ENCODE measurements at places on chromosomes 11 and 22.

DNA sequence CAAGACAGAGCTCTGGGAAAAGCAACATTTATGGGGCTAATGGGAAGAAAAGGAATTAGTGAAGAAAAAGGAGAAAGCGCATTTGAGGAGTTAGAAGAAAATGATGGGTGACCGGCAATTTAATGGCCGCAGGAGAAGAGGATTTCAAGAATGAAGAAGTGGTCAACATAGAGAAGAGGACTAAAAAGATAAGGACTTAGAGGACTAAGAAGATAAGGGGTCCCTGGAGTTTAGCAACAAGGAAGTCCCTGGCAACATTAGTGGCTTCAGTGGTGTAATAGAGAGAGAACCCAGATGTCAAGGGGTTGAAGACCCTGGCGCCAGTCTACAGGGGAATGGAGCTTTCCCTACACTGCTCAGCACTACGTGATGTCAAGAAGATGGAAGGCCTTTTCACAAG lies 32.3 kb downstream of the WEE1 start:
- no peak for DNase-seq

GRCh38 chr11:130118165-130118564 lies 41.4 kb upstream of the ST14 start:
- no peak for DNase-seq

GRCh38 chr22:42967933-42968332 lies 47.0 kb downstream of the PACSIN2 start:
- DNase-seq: no peak

DNA sequence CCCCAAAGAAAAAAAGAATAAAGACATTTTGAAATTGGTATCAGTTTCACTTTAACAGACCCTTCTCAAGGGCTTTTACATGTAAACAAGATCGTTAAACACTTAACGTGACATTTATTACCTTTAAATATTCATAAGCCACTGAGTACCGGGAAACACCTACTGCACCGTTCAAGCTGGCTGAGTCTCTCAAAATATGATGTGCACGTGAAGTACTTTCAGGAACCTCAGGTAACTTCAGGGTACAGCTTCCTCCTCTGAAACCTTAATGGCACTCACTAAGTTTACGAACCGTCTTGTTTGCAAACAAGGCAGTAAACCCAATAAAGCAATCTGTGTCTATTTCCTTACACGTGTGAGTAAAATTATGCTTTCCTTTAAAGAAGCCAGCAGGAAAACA lies 105.5 kb upstream of the TENM4 start:
- DNase-seq: no peak

GRCh38 chr11:8234425-8234821 lies 29.3 kb downstream of the LMO1 start:
- no peak for DNase-seq

DNA sequence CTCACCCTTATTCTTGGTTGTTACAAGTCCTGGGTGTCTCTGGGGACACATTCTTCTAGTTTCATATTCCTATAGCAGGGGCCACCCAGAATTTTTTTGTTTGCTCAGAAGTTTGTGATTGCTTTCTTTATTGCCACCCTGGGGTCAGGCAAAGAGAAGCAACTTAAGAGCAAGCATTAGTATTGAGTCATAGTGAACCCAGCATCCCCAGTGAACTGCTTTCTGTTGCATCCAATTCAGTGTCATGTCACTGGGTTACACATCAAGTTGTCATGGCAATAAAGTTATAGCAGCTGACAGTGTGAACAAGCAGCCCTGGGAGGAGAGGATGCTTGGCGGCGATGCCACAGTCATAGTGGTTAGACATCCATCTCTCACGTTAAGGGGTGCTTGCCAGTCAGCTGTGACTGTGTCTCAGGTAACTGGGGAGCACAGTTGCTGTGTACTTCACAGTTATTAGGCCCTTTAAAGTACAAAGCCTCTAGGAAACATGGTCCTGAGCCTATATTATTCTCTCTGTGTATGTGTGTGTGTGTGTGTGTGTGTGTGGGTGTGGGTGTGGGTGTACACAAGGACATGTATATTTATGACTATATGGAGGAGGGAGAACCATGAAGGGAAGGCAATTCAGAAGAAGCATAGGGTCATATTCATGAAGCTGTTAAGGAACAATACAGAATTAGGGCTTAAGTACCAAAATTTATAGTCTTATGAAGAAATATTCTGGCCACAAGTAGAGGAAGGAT lies 52.5 kb downstream of the TRIM44 start:
- DNase-seq: no peak

DNA sequence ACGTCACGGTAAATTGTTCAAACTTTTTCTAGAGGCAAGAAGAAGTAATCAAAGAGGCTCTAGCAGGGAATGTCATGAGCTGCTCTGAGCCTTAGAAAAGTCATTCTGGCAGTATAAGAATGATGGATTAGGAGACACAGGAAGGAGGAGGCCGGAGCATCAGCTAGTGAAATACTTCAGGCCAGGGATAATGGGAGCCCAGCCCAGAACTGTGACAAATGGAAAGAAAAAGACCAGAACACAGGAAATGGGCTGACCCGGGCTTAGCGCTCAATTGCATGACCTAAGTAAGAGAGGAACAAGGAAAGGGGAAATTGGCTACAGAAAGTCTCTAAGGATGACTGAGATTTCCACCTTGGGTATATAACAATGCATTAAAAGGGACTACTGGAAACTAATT lies 108.6 kb downstream of the LARGE1 start:
- DNase-seq: no peak

DNA sequence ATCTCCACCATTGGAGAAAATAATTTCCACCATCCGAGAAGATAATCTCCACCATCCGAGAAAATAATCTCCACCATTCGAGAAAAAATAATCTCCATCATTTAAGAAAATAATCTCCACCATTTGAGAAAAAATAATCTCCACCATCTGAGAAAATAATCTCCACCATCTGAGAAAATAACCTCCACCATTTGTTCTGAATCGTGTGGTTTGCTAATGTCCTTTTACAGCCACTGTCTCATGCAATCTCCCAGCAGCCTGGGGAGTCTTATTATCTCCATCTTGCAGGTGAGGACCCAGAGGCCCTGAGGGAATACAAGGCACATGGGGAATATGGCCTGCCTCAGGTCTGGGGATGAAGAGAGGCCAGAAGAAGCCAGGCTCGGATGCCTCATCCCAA lies 54.1 kb upstream of the TCF20 start:
- no peak for DNase-seq

GRCh38 chr22:50192436-50193204 lies 6.9 kb downstream of the TRABD start:
- DNase-seq: no peak

- DNase-seq: no peak
These were observed 20.6 kb upstream of the EIF3M start for GRCh38 chr11:32562839-32563599.

DNA sequence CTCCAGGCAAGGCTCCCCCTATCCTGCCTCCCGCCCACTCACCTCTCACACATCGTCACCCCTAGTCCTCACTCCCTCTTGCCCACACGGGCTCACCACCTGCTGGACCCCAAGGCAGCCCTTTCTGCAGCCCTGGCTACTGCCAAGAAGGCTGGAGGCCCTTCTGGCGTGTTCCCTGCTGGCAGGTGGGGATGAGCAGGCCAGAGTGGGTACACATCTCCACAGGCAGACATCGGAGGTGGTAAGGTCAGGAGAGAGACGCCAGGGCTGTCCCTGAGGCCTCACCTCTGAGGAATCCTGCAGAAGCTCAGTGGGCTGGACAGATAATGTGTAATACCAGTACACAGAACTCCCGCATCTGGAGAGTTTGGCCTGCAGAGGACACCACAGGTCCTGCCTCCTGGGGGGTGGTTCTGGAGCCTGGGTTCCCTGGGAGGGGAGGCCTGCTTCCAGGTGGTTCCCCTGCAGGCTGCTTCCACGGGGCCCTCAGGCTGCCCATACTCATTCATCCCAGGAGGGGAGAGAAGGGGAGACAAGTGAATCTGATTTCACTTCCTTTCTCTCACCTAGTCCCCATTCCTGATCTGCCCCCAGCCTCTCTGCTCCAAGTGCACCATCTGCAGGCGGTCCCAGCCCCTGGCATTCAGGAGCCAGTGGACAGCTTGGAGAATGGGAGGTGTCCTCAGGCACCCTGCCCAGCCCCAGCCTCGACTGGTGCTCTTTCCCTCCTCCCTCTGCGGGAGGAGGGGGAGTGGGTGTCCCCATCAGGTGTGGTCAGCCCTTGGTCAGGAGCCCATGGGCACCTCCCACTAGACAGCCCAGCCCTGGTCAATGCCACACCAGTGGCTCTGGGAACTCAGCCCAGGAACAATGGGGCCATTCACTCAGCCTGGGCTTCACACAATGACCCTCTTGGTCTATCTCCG lies 6.1 kb upstream of the CHST1 start:
- DNase-seq: no peak

GRCh38 chr22:41898645-41899044 lies 16.2 kb downstream of the SHISA8 start:
- DNase-seq: no peak

- no peak for DNase-seq
These were observed 68.9 kb upstream of the POU2AF2 start for GRCh38 chr11:111176603-111177002.

DNA sequence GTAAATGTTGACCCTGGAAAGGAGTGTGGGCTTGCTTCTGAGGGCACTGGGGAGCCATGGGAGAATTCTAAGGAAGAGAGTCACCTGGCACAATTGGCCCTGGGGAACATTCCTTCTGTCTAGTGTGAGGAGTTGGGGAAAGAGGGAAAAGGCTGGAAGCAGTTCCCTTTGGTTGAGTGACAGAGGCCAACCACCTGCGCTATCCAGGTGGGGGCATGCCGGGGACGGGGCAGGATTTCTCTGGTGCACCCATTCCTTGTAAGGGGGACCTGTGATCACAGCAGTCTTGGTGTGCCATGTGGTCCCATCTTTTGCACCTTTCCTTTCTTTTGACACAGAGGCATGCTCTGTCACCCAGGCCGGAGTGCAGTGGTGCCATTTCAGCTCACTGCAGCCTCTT lies 92.1 kb upstream of the GRK3 start:
- no peak for DNase-seq

DNA sequence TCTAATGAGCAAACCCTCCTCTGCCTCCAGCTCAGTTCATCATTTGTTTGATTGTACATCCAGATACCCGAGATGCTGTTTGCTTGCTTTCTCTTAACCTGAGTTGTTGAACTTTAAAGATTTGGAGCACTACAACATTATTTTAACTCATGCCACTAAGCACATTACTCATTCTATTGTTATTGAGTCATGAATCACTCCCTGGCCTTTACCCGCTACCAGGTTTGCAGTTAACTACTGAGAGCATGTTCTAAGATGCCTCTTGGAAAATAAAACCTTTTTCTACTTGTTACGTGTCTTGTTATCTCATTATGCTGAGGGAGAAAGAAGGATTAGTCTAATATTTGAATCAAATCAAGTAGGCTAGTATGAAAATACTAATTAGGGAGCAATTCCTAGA lies 720.6 kb upstream of the ANO5 start:
- DNase-seq: no peak

GRCh38 chr11:96001037-96001436 lies 77.1 kb upstream of the MTMR2 start:
- DNase-seq: no peak

DNA sequence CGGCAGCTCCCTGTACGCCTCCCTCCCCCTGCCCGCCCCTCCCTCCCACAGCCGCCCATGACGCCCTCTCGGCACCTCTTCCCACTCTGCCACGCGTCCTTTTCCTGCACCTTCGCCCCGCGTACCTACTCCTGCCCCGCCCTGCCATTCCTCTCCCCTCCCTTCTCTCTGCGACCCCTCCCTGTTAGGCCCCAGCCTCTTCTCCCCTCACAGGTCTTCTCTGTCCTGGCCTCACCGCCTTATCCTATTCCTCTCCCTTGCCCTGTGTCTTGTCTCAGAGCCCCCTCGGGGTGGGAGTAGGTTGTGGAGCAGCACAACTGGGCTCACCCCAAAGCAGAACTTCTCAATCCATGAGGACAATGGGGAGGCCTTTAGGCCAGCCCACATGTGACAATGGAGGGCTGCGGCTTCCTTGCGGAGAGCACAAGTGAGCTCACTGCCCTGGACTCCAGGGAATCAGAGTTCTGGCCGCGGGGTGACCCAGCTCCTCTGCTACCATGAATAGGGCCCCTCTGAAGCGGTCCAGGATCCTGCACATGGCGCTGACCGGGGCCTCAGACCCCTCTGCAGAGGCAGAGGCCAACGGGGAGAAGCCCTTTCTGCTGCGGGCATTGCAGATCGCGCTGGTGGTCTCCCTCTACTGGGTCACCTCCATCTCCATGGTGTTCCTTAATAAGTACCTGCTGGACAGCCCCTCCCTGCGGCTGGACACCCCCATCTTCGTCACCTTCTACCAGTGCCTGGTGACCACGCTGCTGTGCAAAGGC lies 539 bp downstream of the SLC35C1 start:
- DNase-seq: no peak

GRCh38 chr11:102957953-102958352 lies 2.4 kb upstream of the MMP13 start:
- DNase-seq: no peak
